ENCODE measurements at places on chromosomes 12 and 14.

DNA sequence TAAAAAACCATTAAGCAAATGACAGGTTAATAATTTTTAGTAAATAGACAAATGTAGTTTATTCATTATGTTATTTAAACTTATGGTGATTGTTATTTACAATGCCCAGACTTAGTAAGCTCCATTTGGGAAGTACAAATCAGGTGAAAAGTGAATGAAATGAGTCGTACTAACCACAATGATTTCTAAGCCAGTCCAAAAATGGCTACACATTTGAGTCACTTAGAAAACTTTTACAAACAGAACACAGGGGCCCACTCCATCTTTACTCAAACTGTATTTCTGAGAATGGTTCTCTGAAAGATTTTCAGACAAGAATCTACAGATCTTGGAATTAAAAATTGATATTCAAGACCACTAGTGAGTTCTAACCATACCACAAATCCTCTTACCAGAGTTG is 653.3 kb upstream of the MIS18BP1 start:
- no peak for DNase-seq

DNA sequence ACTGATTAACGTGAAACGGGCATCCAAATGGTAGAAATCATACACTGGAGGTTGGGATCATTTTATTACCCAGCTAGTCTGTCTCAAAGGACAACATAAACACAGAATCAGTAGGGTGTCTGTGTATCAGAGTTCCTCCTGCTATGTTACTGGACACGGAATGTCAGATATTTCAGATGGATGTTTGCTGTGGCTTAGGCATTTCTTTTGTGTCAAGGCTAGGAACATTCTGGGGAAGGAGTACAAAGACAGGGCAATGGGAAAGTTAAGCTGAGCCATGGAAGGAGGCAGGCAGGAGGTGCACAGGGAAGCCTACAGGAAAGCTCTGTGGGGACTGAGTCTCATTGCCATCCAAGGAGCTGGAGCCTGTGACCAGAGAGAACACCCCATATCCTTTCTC is 254.6 kb downstream of the C12orf75 start:
- DNase-seq: no peak

GRCh38 chr12:77610446-77610845 is 220.2 kb upstream of the NAV3 start:
- no peak for DNase-seq

DNA sequence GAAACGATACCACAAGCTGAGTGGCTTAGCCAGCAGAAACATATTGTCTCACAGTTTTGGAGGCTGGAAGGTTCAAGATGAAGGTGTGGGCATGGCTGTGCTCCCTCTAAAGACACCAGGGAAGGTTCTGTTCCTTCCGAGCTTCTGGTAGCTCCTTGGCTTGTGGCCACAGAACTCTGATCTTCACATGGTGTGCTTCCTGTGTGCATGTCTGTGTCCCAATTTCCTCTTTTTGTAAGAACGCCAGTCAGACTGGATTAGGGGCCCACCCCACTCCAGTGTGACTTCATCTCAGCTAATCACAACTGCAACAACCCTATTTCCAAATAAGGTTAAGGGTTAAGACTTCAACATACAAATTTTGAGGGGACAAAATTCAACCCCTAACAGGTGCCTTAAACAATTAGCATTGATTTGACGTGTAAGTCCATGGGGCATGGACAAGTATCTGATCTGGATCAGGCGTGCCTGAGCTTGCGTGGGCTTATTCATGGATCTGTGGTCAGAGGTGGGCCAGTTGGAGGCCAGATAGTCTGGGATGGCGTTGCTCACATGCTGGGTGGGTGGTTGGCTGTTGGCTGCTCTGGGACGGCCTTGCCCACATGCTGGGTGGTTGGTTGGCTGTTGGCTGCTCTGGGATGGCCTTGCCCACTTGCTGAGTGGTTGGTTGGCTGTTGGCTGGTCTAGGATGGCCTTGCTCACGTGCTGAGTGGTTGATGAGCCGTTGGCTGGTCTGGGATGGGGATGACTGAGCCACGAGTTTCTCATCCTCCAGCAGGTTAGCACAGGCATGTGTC is 88.5 kb downstream of the LGMN start:
- DNase-seq: no peak

- DNase-seq: no peak
Measured at GRCh38 chr14:90797919-90798318, 18.3 kb downstream of the TTC7B start.

DNA sequence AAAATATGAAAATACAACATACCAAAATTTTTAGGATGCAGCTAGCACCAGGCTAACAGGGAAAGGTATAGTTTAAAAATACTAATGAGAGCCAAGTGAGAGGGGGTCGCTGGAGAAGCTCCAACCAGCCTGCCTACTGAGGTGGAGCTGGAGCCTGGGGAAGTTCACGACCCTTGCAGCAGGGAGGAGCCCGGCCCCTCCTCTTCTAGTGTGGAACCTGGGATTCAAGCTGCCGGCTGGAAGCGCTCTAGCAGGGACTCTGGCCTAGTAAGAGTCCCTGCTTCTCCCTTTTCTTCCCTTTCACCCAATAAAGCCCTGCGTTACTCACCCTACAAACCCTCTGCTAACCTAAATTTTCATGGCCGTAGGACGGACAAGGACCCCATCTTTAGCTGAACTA is 5.0 kb upstream of the KCNK13 start:
- DNase-seq: no peak

GRCh38 chr12:97275728-97276590 is 186.6 kb upstream of the RMST start:
- DNase-seq: no peak

DNA sequence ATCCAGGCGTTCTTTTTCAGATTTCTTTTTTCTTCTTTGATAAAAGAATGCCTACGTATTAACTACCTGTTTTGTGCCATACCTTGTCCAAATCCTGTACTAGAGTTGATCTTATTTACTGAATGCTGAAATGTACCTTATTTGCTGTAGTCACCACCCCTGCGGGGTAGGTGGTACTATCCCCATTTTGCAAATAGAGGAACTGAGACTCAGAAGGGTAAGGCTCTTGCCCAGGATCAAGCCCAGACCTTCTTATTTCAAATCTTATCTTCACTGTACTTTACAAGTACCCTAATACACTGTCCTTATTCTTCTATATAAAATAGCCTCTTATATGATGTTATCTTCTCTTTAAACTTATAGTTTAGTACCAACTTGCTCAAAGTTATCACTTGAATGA is 206.5 kb downstream of the SLC41A2 start:
- DNase-seq: no peak

DNA sequence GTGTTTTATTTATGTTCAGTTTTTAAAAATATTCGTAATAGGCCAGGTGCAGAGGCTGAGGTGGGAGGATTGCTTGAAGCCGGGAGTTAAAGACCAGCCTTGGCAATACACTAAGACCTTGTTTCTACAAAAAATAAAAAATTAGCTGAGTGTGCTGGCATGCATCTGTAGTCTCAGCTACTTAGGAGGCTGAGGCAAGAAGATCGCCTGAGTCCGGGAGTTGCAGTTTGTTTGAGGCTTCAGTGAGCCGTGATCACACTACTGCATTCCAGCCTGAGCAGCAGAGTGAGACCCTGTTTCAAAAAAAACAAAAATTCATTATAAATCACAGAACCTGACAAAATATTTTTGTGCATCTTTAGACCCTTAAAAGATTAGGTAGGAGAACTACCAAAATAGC is 240.1 kb upstream of the ARHGAP5 start:
- DNase-seq: no peak

- DNase-seq: no peak
Measured at GRCh38 chr14:39957987-39958386, 525.8 kb upstream of the FBXO33 start.

DNA sequence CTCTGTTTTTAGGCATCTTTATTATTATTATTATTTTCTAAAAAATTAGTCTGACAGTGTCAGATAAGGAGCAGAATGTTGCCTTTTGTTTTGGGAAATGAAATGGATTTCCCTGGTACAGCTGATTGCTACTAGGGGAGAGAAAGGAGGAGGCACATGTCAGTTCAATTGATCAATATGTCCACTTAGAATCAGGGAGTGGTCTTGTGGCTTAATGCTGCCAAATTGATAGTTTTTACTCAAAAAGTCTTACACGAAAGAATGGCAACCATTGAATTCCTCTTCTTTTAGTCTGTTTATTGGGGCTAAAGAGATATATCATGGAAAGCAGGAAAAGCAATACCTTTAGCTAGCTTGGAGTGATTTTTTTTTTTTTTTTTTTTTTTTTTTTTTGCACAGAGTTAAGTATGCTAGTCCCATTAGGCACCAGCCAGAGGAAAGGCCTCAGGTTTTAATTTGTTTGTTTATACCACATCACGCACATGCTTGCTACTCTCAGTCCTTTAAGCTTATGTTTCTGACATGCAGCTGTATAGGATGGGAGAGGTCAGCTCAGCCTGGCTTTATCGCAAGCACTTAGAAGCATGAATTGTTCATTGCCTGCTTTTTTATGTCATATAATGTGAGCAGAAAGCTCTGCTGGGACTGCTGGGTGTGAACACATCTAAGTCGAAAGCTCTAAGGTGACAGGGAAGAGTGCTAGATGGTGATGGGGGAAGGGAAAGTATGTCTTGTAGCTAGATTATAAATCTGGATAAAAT is 1.4 kb downstream of the AKAP6 start:
- no peak for DNase-seq

GRCh38 chr12:102438047-102438826 is 42.1 kb downstream of the IGF1 start:
- no peak for DNase-seq

GRCh38 chr12:62656591-62657362 is 190.2 kb downstream of the MON2 start:
- no peak for DNase-seq

Measured in stimulated activated CD4-positive, alpha-beta T cell treated with anti-CD3 and anti-CD28 coated beads, Interleukin-2, amount 100 ng/mL, for 48 hours (primary cell).